ENCODE measurements at places on chromosomes 5 and 9.

DNA sequence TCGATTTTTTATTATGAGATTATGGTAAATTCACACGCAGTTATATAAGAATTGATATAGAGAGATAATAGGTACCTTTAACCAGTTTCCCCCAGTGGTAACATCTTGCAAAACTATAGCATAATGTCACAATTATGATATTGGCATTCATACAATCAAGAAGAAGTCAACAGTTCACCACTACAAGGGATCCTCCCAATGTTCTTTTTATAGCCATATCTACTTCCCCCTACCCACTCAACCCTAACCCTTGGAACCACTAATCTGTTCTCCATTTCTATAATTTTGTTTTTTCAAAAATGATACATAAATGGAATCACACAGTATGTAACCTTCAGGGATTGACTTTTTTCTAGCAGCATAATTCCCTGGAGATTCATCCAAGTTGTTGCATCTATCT, 9.8 kb downstream of the ACTL7B start:
- DNase-seq: no peak

DNA sequence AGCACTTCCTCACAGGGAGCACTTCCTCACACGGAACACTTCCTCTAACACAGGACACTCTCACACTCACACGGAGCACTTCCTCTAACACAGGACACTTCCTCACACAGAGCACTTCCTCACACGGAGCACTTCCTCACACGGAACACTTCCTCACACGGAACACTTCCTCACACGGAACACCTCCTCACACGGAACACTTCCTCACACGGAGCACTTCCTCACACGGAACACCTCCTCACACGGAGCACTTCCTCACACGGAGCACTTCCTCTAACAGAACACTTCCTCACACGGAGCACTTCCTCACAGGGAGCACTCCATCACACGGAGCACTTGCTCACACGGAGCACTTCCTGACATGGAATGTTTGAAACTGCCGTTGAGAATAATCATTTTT, 13.4 kb downstream of the POMT1 start:
- DNase-seq: no peak

GRCh38 chr5:41821051-41821450, 49.2 kb downstream of the OXCT1 start:
- DNase-seq: no peak

DNA sequence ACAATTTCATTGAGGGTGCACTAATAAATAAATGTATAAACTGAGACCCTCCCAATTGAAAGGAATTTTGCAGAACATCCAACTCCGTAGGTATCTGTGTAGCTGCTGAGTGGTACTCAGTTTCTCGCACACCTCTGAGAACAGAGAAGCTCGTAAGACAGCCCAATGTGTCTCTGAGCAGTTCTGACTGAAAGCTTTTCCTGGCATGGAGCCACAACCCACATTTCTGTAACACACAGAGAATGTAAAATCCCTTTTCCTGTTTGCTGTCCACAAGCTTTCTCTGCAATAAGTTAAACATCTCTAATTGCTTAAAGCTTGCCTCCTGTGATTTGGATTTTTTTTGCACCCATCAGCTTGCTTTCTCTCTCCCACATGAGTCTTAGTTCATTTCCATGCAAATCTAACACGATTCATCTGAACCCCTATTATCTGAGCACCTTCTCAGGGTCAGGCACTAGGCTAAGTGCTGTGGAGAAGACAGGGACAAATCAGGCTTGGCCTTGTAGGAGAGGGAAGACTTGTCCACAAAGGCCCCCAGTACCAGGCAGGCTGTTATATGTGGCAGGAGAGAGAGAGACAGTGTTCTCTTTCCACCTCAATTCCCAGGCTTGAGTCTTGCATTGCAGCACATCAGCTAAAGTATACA, 44.2 kb upstream of the COL15A1 start:
- no peak for DNase-seq

- no peak for DNase-seq
Measured at GRCh38 chr9:131809941-131810344, 70.1 kb upstream of the RAPGEF1 start.

- no peak for DNase-seq
Measured at GRCh38 chr5:119220576-119221197, 135.1 kb upstream of the TNFAIP8 start.
